ENCODE measurements at places on chromosomes 7 and 10. TPM values are rescaled to one million over a fixed set of nuclear protein-coding genes. Genes with fewer than 3 reads are reported as not detected.

CRCP gene
- 25.7 TPM for total RNA-seq

OPTN gene
- total RNA-seq = 119 TPM

SPDYE2B gene
- total RNA-seq = not detected

VENTX gene
- not detected for total RNA-seq

CCL24 gene
- not detected for total RNA-seq

COL1A2 gene
- not detected for total RNA-seq

EVX1 gene
- not detected for total RNA-seq

GRCh38 chr7:31065840-31066239, 13.7 kb downstream of the ADCYAP1R1 start:
- no peak for ATAC-seq

DNA sequence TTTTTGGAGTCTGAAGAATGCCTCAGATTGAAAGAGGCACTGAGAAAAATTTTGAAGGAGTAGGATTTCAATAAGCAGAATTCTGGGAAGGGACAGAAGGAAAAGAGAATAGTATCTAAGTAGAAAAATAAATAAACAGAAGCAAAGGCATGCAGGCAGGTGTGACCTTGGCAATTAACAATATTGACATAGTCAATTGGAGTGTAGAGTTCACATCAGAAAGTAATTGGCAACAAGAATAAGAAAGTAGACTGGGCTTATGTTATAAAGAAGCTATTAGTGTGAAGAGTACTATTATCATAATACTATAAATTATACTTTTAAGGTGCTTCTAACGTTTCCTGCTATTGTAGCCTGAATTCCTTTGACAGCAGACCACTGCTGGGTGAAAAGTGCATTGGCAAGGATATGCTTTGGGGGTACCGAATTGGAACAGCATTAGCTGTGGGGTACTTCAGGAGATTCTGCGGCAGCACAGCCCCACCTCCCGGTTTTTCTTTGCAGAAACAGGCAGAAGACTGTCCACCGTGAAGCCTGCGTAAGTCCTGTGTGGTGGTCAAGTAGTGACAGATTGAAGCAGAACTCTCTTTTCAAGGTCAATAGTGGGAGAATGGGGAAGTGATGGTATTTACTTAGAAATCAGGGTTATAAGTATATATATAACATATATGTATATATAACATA, 357.0 kb downstream of the THSD7A start:
- ATAC-seq = no peak

DNA sequence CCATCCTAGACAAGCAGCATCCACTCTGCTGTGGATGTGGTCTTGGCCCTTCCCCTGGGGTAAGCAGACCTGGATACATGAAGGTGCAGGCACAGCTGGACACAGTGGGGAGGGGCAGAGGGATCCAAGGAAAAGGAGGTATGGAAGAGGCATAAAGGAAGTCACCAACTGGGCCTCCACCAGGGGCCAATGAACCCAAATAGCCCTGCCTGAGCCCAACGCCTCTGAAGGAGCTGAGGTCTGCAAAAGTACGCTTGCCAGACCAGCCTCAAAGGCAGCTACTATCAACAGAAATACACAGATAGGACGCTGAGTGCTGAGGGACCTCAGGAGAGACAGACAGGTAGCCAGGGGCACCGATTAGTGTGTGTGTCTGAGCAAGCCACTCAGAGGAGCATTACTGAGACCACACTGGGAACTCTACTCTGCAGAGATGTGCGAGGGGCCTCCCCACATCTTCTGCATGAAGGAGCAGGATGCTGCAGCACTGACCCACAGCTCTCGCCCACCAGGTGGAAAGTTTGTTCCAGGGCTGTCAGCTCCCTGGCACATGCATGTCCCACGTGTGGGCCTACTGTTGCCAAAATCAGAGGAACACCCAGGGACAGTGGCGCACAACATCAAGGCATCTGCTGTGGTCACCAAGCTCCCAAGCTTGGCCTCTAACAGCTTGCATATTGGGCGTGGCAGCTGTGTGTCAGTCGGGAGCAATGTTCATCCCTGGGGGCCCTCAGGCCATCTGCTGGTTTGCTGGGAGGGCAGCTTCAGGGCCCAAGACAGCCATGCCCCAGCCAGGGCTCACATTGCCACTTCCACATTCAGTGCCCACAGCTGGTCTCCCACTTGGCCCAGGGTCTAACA, 40.0 kb downstream of the MKI67 start:
- ATAC-seq = no peak

- ATAC-seq = no peak
Measured at GRCh38 chr7:121266307-121266894, 62.4 kb upstream of the WNT16 start.

DNA sequence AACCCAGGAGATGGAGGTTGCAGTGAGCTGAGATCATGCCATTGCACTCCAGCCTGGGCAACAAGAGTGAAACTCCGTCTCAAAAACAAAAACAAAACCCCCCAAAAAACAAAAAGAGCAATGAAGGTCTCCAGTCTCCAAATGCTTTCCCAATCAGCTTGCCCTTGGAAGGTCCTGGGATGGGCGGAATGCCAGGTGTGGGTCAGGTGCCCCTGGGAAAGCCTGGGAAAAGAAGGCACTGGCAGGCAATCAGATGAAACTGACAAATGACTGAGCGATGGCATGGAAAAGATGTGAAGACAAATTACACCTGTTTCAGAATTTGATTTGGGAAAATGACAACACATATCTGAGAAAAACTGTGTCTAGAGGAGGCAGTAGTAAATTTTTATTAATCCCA, 210.4 kb upstream of the IMMP2L start:
- ATAC-seq = no peak

- no peak for ATAC-seq
Measured at GRCh38 chr7:68073701-68074100, 1077.1 kb downstream of the TYW1 start.

DNA sequence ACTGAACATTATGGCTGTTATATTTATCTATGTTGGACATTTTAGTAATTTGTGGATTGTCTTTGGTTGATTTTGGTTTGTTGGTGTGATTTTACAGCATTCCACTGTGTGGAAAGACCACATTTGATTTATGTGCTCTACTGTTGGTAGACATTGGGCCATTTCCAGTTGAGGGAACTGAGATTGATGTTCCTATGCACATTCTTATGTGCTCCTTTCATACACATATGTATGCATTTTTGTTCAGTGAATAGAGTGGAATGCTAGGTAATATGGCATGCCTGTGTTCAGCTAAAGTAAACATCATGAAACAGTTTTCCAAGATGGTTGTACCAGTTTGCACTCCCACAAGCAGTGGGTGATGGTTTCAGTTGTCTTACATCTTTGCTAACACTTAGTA, 15.1 kb downstream of the CACNB2 start:
- ATAC-seq = no peak

GRCh38 chr10:29546773-29547313, 87.9 kb downstream of the SVIL start:
- ATAC-seq = no peak

DNA sequence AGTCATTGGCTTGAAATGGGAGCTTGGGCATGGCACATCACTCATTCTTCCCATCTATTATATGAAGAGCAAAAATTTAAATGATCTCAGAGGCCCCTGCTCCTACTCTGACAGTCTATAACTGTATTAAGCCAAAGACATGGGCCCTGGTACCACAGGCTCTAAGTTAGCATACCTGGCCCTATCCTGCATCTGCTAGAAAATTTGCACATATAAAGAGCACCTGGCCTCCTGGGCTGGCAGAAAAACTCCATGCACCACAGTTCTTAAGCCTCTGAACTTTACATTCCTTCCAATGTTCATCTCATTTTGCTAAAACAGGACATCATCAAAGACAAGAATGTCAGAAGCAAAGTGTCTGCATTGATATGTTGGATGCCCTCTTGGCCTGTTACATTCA, 29.6 kb upstream of the ANK3 start:
- no peak for ATAC-seq

- ATAC-seq = no peak
Measured at GRCh38 chr7:120207037-120207436, 65.9 kb upstream of the KCND2 start.

- no peak for ATAC-seq
Measured at GRCh38 chr7:16211402-16211925, 209.9 kb downstream of the CRPPA start.

DNA sequence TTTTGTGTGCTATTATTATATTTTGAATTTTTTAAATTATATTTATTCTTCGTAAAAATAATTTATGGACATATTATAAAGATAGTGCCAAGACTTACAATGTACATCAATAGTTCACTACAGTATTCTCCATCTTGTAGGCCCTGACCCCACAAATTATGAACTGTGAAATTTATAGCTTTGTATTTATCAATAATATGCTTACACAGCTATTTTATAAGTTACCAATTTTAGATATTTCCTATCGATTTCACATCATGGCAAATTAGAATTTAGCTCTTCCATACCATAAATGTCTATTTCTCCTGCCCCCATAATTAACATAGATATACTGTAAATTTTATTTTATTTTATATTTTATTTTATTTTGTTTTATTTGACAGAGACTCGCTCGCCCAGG, 34.4 kb upstream of the GNAI1 start:
- no peak for ATAC-seq

- ATAC-seq = no peak
Measured at GRCh38 chr7:122095642-122096041, 48.4 kb downstream of the AASS start.

All from activated T-helper 17 cell treated with anti-CD3 and anti-CD28 coated beads, Interleukin-2, amount 50 U/mL, for 72 hours (primary cell).